ENCODE measurements at places on chromosomes 3 and 15.

- DNase-seq: no peak
Observed at GRCh38 chr3:168693870-168694269, 598.1 kb upstream of the GOLIM4 start.

DNA sequence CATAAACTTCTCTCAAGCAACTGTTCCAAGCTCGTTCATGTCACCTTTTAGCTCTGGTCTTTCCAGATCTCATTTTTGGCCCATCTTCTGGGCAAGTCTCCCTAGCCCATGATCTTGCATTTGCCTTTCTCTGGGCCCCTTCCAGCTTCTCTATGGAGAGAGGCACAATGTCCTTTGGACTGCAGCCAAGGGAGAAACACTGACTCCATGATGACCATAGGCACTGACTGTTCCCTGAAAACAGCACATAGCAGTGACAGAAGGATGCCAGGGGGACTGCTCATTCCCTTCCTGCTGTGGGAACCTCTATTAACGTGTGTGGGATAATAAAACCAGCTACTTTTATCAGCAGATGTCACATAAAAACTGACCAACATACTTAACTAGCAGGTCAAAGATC, 60.3 kb downstream of the STRIT1 start:
- no peak for DNase-seq

GRCh38 chr3:46994801-46995731, 15.6 kb downstream of the NBEAL2 start:
- DNase-seq: no peak

DNA sequence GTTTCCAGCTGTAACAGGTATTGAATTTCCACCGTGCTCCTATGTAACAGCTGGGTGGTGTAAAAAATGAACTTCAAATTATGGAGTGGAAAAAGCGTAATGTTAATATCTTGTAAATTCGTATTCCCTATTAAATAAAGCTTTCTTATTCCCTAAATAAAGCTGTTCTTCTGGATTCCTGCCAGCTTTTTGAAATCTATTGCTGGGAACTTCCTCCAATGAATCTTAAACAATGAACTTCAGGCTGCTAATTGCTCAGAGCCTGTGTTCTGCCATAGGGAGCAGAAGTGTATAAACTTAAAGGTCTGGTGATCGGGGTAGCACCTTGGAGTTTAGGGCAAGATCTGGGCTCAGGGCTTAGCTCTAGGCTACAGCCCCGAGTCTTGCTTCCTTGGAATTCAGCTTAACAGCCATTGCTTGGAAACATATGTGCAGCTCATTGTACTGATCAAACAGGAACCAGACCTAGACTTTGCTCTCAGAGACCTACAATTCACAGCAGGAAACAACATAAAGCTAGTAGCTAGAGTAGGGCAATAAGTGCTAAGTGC, 1.4 kb downstream of the ARL14 start:
- DNase-seq: no peak

- DNase-seq: no peak
Observed at GRCh38 chr15:72690938-72691337, 4.9 kb downstream of the BBS4 start.

DNA sequence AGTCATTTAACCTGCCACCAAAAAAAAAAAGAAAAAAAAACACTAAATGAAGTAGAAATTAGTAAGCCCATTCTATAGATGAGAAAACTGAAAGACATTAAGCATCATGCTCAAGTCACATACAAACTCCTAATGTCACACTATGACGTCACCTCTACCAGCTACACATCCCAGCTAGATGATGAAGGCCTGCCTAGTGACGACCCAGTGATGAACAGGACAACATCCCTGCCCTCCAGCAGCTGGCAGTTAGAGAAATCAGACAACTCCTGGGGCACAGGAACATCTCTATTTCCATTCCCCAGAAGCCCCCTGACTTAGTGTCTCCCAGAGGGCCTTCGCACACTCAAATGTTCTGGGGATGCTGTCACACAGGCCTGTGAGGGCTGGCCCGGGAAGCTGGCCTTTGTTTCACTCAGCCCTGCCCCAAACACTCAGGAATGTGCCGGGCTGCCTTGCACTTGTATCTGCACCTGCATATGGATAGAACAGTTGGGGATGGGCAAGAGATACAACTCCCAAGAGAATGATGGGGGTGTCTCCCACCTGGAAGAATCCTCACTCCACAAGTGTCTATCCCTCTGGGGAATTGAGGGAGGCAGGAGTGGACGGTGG, 7.0 kb upstream of the HAPLN3 start:
- DNase-seq: no peak

DNA sequence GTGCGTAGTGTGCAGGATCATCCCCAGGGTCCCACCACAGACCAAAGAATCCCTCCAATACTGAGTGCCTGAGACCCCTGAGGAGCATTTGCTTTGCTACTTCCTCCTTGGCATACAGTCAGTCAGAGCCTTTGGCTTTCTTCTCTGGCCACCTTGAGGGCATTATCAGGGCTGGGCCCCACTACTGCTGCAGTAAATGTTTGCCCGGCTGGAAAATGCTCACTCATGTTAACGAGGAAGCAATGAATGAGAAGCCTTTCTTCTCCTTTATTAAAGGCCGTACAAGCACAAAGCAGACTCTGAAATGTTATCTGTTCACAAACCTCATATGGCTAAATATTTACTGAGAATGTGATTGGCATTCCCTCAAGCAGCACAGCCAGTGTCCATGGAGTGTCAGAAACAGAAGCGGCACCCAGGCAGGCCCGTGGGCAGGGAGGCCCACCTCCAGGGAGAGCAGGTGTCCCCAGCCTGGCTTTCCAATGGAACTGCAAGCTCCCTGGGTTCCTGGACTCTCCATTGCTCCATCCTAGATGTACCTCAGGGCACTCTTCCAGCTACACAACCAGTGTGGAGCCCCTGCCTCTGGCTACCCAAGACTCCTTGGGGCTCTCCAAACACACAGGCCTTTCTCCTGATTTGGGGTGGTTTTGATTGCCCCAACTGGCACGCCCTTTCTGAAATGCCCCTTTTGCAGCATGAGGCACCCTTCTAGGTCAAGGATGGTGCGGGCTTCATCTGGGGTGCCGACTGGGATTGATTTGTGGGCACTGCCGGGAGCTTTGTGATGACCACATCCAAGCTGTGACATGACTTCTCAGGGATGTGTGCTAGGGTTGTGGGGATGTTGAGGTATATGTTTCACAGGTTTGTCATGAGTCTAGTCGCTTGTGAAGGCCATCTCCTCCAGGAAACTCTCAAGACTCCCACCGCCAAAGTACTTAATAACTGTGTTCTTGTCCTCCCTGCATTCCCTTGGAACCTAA, 195.6 kb downstream of the FAM43A start:
- DNase-seq: no peak

- DNase-seq: no peak
Observed at GRCh38 chr3:102068327-102068726, 219.0 kb downstream of the NFKBIZ start.

GRCh38 chr3:78130741-78131290, 1090.9 kb downstream of the ROBO2 start:
- no peak for DNase-seq

DNA sequence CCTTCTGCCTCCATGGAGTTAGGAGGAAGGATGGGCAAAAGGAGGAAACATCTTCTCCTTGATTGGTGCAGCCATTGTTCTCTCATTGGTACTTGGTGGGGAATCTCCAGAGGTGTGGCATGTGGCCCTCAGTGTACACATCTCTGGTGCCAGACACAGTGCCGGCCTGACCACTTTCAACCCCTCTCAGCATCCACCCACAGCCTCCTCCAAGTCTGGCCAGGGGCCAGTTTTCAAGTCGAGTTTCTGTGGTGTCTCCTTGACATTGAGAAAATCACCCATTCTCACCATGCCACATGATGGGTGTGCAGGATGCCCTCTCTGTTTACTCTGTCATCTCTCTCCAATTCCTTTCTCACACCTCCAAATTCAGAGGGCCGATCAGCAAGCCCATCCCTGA, 12.8 kb upstream of the FSIP1 start:
- DNase-seq: no peak

DNA sequence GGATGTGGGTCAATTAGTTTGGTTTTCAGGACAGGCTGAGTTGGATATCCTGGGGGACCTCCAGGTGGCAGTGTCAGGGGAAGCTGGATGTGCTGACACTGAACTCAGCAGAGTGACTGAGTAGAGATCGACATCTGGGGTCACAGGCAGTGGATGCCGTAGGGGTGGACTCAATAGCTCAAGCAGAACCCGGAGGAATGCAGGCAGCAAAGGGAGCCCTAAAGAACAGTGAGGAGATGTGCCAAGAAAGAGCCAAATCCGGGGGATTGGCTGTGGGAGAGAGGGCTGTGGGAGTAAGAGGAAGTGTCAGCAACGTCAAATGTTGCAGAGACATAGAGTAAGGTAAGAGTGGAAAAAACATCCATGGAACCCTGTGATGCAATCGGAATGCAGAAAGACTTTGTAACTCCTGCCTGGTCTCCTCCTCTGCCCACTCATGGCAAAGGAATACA, 11.6 kb downstream of the CCR5AS start:
- no peak for DNase-seq

DNA sequence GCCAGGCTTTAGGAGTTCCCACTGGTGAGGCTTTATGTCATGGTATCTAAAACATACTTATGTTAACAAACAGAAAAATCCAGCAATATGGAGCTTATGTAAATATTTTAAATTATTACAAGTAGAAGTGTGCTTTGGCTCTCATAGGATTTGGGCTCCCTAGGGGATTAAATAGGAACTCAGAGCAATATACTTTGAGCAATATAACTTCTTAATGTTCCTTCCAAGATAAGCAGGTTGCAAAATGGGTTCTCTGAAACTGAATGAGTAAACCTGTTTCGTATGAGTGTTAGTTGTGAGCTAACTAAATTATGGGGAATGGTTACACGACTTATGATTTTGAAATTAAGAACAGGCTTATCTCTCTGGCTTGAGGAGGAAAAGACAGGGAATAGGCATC, 366.1 kb upstream of the ZNF385D start:
- no peak for DNase-seq

DNA sequence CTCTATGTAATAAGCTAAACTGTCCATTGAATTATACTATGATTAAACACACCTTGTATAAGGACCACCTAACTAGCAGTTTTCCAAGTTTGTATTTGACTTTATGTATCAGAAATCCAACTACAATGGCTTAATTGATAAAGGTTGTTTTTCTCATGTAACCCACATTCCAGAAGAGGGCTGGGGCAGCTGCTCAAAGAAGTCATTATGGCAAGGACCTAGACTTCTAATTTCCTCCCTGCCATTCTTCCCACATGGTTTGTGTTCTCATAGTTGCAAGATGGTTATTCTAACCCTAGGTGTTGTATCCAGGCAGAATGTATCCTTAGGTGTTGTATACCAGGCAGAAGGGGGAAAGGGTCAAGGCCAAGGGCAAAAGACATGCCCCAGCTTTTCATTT, 35.7 kb downstream of the GPR176 start:
- no peak for DNase-seq

- no peak for DNase-seq
Observed at GRCh38 chr3:185029086-185029485, 123.8 kb downstream of the C3orf70 start.

GRCh38 chr3:166372571-166373106, 535.4 kb upstream of the BCHE start:
- DNase-seq: no peak

DNA sequence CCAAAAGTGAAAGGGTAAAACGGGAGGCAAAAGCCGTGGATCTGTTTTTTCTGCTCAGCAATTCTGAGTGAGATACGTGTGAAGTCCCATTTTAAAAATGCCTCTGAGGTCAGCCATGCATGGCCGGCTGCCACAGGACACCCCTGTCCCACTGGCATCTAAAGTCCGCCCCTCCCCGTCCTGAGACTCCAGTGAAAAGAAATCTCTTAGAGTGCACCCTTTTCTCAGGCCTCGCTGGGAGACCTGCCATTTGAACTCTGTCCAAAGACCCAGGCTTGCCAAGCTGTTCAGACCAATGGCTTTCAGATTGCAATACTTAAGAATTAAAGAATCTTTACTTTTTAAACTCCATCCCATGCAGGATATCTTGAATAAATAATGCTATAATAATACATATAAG, 61.0 kb upstream of the SLC24A5 start:
- DNase-seq: no peak

- peak; percentile 28 for DNase-seq
Observed at GRCh38 chr3:142993958-142994442, 7.4 kb upstream of the U2SURP start.

DNA sequence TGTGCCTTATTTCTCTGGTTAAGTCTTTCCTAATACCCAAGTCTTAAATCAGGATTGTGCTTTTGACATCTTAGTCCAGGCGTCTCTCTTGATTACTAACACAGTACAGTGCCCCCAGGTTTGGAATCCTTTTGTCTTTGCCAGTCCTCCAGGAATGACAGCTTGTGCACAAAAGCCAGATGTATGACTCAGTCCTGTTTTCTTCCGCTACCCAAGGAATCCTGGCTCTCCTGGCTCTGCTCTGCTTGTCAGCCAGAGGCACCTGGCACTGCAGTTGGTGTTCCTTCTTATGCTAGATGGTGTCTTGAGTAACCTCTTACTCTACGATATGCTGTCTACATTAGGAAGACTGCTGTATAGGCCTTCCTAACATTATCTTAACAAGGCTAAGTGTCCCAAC, 728.2 kb upstream of the NECTIN3 start:
- DNase-seq: no peak

GRCh38 chr3:14783480-14784086, 35.2 kb upstream of the FGD5 start:
- DNase-seq: no peak

- DNase-seq: no peak
Observed at GRCh38 chr3:153182501-153183293, 20.7 kb downstream of the RAP2B start.

GRCh38 chr15:56971571-56971970, 53.1 kb downstream of the TCF12 start:
- no peak for DNase-seq

DNA sequence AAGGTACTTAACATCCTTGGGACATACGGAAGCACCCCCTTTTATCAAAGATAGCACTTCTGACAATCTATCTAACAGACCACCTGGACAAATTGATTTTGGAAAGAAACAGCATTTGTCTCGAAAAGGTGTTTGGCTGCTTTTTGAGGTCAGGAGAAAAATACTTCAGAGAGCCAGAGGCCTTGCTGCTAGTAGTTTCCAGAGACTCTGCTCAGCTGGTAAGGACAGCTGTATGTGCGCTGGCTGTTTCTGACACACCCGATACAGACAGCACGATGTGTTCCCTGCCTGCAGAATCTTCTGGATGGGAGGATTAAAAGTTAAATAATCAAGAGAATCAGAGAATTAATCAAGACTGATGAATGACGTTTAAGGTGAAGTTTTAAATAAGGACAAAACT, 15.6 kb upstream of the GYG1 start:
- DNase-seq: no peak

Measured in stimulated activated CD8-positive, alpha-beta memory T cell treated with anti-CD3 and anti-CD28 coated beads, Interleukin-7, amount 100 ng/mL, for 1 hour (primary cell).